ENCODE measurements at places on chromosomes 2 and 18. TPM values are rescaled to one million over a fixed set of nuclear protein-coding genes. Genes with fewer than 3 reads are reported as not detected.

DNA sequence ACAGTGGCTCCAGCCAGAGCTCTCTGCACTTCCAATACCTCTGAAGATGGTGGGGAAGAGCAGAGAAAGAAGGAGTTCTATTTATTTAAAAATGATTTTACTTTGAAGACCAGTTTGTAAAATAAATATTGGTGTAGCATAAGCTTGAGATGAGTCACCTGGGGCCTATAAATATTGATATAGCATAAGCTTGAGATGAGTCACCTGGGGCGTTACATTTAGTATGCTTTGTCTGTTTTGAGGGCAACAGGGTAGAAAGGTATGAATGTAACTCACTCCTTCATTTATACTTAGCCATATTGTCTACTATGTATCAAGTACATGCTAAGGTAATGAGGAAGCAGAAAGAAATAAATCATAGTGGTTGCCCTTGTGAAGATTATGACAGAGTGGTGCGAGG, 7.7 kb upstream of the SULT1C4 start:
- DNase-seq: no peak

DNA sequence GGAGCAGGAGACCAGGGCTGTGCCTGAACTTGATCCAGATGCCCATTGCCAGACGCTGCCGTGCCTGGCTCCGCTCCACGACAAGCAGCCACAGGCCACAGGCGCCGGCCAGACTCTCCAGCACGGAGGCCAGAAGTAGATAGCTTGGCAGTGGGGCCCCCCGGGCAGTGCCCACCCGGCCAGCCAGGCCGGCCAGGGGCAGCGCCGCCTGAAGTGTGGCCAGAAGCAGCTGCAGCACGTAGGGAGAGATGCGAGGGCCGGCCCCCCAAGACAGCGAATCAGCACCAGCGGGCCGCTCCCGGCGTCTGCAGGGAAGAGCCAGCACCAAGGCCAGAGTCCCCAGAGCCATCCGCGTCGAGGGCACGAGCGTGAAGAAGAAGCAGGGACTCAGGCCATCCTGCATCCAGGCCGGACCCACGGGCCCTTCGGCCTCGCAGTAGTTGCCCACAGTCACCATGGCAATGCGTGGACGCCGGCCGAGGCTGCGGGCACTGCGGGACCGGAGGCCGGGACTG, 484 bp downstream of the ABCB6 start:
- DNase-seq: peak; percentile 51

DNA sequence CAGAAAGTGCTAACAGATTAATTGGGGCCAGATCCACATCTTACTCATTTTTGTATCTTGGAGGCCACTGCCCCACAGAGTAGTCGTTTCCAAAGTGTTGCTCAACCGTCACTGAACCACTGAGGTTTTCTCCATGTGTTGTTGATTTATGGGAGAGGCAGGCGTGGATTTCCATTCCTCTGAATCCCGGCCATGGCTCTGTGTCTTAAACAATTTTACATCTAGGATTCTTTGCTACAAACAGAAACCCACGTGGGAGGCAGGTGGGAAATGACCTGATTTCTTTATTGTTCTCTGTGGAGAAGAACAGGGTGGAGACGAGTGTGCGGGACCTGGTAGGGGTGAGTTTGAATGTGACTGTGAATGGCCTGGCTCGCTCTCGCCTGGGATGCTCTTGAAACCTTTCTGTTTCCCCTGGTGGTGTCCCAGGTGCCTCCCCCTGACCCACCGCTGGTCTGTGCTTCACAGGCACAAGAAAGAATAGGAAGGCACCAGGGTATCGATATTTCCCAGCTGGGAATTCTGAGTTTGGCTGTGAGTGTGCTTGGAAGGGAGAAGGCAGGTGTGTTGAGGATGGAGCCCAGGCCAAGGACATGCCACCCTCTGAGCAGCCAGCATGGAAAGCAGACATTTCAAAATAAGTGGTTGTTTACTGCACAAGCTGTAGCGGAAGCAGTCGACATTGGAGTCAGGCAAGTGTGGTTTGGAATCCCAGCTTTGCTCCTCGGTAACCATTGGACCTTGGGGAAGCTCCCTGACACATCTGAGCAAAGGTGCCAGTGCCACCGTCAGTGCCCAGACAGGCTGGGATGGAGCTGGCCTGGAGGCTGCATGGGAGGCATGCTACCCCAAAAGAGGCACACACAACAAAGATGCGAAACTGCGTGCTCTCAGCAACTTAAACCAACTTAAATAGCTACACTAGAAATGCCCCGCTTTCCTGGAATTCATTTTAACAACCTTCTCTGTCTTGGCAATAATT, 50.0 kb downstream of the LPIN1 start:
- no peak for DNase-seq

GRCh38 chr18:34928088-34928753, 113.0 kb upstream of the MAPRE2 start:
- no peak for DNase-seq

Gene GRHL1
- 0.49 TPM for total RNA-seq

DNA sequence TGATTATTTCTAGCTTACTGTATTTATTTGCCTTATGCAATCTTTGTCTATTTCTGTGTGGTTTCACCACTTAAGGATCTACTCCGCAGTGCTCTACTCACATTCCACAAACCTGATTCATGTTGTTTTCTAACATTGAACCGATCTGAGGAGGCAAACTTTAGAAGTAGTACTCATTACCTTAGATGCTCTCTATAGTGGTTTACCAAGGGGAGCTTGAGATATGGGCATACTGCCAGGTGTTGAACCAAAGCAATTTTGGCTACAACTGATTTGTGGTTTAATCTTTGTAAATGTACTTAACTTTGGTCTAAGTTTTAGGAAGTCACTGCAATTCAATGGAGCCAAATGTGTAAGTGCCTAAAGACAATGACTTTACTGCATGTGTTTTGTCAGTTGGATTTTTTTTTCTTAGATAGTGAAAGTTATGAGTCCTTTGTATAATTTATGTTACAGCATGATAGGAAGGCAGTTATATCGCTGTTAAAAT, 50.1 kb downstream of the MAP2 start:
- no peak for DNase-seq

Gene ASTL
- 1.3 TPM for total RNA-seq

DNA sequence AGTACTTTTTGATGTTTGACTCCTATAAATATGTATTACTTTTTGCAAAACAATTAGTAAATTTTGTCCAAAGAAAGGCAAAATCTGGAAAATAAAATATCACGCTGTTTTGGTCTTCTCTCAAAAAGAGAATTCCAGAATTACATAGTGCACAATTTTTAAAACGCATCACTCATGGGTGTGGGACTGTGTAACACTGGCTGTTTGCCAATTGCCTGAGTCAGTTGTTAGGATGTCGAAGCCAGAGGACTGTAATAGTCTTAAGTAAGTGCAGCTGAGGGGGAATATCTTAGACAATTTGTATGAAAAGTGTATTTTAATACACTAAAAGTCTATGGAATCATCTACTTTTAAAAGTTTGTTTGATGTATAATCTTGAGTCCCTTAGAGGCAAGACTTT, 24.1 kb upstream of the EPHA4 start:
- DNase-seq: no peak

Gene GNLY
- 17.2 TPM for total RNA-seq

Gene MAPK4
- total RNA-seq: not detected

Gene NETO1
- total RNA-seq: not detected

- no peak for DNase-seq
Measured at GRCh38 chr18:59547581-59548182, 149.5 kb downstream of the CCBE1 start.

DNA sequence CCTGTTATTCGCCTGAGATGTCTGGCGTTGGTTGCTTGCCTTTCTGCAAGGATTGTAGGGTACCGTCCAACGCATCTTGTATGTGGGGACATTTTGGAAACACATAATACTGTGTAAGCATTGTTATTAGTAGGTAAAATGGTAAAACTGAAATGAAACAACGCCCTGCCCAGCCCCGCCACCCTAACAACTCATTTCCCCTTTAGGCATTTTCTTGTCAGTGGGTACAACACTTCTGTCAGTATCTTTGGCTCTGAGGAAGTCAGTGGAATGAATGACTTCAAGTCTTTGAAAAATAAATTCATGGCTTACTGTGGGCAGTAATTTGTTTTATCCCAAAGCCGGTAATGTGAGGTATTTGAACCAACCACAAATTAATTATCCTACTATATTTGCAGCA, 86.0 kb downstream of the FMNL2 start:
- no peak for DNase-seq

Gene RGPD3
- 0.44 TPM for total RNA-seq

Gene MAPRE2
- total RNA-seq: 54.1 TPM

Gene GAD1
- not detected for total RNA-seq

DNA sequence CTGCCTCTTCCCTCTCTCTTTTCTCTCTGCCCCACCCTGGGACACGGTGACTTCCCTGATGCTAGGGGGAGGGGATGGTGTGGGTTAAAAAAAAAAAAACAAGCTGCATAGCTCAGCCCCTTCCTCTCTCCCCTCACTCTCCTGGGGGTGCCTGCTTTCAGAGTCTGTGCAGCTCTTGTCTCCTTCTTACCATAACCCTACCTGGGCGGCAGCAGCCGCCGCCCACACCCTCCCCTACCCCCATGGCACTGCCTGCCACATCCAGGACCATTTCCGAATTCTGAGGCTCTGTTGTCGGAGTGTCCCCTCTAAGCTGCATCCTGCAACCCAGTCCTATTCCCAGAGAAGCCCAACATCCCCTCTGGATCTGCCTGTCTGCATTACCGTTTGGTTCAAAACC, 16.0 kb downstream of the TTC32 start:
- no peak for DNase-seq

DNA sequence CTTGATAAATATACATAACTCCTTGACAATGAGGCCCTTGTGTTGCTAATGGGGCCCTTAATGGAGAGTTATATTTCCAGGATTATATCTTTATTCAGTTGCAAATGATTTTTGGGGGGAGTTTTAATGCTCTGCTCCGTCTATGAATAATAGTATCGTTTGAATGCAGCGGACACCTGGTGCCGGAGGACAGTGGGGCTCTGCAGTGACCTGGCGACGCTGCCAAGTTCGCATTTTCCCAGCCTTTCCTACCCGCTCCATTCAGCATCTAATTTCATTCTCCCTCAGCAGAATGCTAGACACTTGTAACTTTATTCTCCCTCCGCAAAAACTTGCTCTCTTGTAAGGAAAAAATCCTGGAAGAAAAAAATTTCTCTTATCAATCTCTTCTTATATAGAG, 257.6 kb upstream of the SALL3 start:
- no peak for DNase-seq

GRCh38 chr2:62293490-62294271, 97.8 kb downstream of the B3GNT2 start:
- no peak for DNase-seq

GRCh38 chr2:181947273-181947672, 38.4 kb upstream of the PPP1R1C start:
- no peak for DNase-seq

Gene DYNC1I2
- 50.2 TPM for total RNA-seq

- DNase-seq: no peak
Measured at GRCh38 chr2:204343685-204344084, 201.6 kb upstream of the PARD3B start.

DNA sequence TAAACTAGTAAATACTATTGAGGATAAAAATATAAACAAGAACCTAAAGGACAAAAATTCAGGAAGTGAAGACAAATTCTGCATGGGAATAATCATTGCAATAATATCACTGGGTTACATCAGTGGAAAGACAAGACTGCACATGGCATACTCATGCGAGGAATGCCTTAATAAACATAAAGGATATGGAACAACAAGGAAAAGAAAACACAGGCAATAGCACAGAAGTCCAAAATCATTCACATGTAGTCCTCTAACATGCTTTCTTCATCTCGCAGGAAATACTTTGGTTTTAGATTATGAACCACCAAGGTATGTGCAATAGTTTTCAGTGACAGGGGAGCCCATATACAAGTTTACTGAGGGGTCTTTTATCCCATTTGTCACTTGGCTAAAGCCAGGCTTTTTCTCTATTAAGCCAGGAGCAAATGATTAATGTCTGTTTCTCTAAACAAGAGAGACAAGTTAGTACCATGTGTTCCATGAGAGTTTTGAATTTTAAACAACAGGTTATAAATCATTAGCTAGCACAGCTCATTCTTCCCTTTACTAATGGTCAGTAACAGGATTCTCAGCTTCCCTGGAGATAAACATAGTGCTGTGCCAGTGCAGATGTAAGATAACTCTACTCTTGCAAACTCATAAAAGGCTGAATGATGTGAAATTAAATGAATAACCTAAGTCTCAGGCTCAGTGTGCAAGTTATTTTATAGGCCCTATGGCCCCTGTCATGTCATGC, 353.6 kb upstream of the FSIP2 start:
- no peak for DNase-seq

Gene PLGLB2
- 3.3 TPM for total RNA-seq

Gene TNFAIP6
- not detected for total RNA-seq

DNA sequence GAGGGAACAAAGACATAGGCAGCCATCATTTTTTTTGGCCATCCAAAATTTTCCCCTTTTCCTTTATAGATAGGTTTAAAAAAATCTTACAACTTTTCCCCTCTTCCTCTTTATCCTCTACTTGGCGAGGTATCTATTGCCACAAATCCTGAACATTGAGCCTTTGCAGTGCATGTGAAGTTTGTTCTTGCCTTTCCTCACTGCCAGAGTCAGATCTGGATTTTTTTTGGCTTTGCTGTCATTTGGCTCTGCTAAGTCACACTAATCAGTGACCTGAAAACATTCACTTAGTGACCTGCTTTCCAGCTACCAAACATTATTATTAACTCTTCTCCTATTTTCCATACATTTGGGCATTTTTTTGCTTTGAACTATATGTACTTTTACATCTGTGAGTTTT, 249.2 kb upstream of the ZSWIM2 start:
- no peak for DNase-seq

DNA sequence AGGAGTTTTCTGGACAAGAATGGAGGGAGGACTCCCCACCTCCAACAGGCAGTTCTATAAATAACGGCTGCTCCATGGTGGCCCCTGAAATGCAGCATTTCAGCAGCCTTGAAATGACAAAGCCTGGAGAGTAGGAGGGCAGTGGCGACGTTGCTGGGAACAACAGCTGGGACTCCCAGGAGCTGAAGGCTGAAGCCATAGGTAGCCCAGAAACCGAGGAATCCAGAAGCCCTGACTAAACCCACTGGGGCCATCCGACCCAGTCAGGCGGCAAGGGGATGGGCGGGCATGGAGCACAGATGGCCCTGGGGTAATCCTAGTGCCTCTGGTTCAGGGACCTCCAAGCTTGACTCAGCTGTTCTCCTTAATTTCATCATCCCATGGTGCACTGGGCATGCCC, 9.0 kb downstream of the PRKAG3 start:
- no peak for DNase-seq

- no peak for DNase-seq
Measured at GRCh38 chr18:27582760-27583412, 397.8 kb upstream of the CHST9 start.

GRCh38 chr2:234454433-234454832, 42.4 kb downstream of the ARL4C start:
- peak; percentile 82 for DNase-seq

- DNase-seq: peak; percentile 64
Measured at GRCh38 chr2:55232863-55233657, 572 bp downstream of the RPS27A start.

Data from CD4-positive, alpha-beta memory T cell (primary cell).